ENCODE measurements at places on chromosomes 5 and 9.

GRCh38 chr5:143634689-143635088 lies 177.3 kb upstream of the HMHB1 start:
- DNase-seq, result no peak

DNA sequence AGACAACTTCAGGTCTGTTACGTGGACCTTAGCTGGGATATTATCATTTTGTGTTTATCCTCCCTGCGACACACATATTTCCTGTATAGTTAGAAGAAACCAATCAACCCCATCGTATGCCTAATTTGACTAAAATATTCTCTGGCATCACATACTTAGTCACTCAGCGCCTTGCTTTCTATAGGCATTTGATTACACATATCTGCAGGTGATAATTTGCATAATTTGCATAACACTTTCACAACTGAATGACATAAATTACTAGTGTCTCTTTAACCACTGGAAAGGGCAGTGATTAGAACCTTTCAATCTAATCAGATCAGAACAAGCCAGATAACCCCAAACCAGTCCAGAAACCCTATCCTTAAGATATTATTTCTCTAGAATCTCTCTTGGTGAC lies 390.2 kb downstream of the TLR4 start:
- no peak for DNase-seq

- DNase-seq, result no peak
These were observed 78.7 kb downstream of the HSPA4 start for GRCh38 chr5:133130387-133131118.

GRCh38 chr9:127825319-127826051 lies 22.8 kb downstream of the FPGS start:
- no peak for DNase-seq

DNA sequence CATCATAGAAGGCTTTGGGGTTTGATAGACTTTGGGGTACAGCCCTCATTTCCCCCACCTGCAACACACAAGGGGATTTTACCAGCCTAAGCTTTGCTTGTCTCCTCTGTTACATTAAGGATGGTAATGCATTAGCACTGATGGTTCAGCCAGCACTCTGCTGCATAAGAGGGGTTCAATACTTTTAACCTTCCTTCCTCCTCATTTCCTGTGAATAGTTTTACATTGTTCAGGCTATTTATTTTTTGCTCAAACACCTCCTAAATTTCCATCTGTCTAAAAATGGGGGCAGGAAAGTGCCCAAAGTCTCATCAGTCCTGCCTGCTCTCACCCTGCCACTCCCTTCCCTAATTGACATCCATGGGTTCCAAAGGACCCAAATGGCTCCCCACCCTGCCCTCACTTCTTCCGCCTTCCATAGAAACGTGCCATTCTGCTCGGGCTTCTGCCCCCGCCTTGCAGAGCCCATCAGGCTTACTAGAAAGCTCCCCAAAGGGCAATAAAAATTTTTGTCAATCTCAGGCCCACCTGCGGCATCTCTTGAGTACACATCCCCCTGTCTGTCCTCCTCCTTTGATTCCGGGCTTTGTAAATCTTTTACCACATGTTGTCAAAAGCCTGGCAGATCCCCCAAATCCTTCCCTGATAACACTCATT lies 239.5 kb upstream of the SLC24A2 start:
- DNase-seq, result no peak

GRCh38 chr5:116313366-116313765 lies 228.5 kb downstream of the COMMD10 start:
- DNase-seq, result no peak

DNA sequence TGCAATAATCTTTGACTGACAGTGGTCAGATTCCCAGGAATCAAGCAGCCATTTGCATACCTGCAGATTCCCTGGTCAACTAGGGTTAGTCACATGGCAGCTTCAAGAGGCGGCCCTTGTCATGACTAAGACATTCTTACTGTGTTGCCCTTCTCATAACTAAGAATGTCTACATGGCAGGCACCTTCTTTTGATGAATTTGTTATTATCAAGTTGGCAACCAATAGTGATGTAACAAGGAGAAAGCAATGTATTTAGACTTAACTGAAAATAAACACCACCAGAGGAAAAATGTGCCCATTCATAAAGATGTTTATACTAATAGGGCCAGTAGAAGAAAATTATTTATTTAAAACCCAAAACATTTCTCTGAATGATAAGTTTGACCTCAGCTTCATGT lies 215.6 kb downstream of the TLE1 start:
- no peak for DNase-seq
